ENCODE measurements at places on chromosomes 6 and 20.

DNA sequence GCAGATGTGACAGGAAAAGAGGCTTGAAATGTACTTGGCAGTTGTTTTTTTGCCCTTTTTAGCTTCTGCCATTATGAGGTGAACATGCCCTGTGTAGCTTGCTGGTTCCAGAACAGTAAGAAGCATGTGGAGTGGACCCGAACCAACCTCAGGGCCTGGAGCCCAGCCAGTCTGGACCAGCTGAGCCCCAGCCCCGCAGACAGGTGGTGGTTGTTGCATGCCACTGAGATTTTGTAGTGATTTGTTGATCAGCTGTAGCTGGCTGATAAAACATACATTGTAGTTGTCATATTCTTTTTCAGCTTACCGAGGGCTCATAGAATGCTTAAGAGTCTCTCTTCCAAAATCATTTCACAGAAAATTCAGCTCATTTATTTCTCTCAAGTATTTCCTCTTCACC is 182.2 kb downstream of the FARS2 start:
- no peak for DNase-seq

GRCh38 chr6:31659649-31660380 is 763 bp downstream of the C6orf47 start:
- DNase-seq = peak; percentile 42

DNA sequence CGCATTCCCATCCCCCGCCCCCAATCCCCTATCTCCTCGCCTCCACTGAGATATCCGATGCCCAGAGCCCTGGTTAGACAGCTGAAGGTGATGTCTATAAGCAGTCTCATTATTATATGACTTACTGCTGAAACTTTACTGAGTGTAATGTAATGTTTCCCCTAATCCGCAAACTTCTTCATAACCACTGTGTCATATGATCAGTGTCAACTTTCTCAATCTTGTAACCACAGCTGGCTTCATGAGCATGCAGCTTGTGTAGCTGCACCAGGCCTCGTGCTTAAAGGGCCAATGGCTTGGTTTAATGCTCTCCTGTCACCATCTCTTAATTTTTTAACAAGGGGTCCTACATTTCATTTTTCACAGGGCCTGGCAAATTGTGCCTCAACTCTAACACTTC is 8.1 kb downstream of the ASIP start:
- DNase-seq = no peak

DNA sequence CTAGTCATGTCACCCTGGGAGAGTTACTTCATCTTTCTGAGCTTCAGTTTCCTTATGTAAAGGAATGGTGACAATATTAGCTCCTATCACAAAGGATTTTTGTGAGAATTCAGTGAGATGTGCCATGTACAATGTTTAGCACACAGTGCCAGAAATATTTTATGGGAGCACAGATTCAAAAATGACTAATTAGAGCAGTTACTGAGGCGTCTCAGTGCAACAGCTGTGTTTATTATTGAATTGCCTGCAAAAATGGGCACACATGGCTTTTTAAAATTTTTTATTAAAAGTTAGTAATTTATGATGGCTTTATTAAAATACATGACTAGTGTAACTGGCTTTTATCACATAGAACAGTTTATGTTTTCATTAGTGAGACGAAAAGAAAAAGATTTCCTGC is 134.3 kb upstream of the AHI1 start:
- DNase-seq = no peak

GRCh38 chr6:7112741-7113313 is 5.1 kb downstream of the RREB1 start:
- no peak for DNase-seq

- no peak for DNase-seq
These were observed 22.0 kb downstream of the LYRM2 start for GRCh38 chr6:89616531-89616930.

- DNase-seq = no peak
These were observed 9.1 kb downstream of the BCL2L1 start for GRCh38 chr20:31713312-31714273.

GRCh38 chr6:161226009-161226964 is 47.6 kb downstream of the AGPAT4 start:
- DNase-seq = no peak

DNA sequence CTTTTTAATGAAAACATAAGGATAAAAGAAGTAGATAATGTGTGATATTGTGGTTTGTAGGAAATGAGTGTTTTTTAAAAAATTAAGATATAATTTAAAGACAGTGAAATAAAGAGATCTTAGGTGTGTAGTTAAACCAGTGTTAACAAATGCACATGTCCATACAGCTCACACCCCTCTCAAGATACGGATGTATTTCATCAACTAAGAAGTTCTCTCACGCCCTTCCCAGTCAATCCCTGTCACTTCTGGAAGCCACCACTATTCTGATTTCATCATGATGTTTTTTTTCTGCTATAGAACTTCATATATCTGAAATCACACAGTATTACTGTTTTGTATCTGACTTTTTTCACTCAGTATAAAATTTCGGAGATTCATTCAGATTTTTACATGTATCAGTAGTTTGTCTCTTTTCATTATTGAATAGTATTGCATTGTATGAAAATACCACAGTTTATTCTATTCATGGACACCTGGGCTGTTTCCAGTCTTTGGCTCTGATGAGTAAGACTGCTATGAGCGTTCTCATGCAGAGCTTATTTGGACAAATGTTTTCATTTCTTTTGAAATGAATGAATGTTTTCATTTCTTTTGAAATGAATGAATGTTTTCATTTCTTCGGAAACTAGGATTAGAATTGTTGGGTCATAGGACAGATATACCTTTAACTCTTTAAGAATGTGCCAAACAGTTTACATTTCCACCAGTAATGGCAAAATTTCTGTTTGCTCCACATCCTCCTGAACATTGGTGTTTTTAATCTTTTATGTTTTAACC is 49.7 kb upstream of the ELOVL5 start:
- no peak for DNase-seq

DNA sequence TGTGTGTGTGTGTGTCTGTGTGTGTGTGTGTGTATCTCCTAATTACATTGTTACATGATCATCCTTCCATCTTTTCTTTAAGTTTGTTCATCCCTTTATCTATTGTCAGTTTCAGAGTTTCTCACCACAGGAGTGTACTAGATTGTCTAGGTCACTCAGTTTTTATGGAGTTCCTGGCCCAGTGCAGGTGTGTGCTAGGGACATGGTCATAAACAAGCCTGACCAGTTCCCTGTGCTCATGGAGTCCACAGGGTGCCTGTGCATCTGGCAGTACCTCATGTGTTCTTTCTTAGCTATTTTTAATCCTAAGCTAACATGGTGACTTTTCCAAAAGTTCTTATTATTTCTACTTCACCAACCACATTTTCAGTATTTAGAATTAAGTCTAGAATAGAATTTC is 43.9 kb downstream of the PHACTR2 start:
- DNase-seq = no peak

GRCh38 chr6:40585651-40586269 is 1.4 kb downstream of the LRFN2 start:
- DNase-seq = no peak

- peak; percentile 77 for DNase-seq
These were observed 2.6 kb upstream of the ZBP1 start for GRCh38 chr20:57622579-57623381.

- no peak for DNase-seq
These were observed 98.0 kb downstream of the KIF16B start for GRCh38 chr20:16475225-16475624.

GRCh38 chr6:154289818-154290508 is 66.6 kb downstream of the IPCEF1 start:
- DNase-seq = no peak

DNA sequence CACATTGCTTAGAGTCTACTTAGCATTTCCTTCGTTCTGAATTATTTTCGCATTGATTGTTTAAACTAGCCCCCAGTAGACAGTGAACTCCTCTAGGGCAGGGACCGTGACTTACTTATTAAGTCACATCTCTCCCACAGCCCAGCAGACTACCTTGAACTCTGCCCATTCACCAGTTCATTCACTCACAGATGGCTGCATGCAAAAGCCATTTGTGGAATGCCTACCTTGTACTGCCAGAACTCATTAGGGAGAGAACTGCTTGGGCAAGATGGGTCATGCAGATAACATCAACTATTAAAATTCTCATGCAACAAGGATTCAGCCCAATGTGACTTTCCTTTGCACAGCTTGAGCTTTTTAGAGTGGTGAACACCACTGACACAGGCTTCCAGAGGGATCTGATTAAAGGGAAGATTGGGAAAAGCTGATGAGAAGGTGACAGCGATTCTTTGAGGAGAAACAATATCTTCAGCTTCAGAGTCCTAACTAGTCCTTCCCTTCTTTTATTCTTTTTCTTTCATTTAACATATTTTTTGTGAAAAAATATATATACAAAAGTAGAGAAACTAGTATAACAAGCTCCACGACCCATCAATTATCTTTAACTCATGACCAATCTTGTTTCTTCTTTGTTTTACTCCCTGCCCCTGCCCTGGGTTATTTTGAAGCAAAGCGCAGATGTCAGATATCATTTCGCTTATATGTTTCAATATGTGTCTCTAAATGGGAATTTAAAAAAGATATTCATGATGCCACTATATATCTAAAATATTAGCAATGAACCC is 273.9 kb downstream of the CDC5L start:
- no peak for DNase-seq

GRCh38 chr6:118917546-118918328 is 17.2 kb downstream of the MCM9 start:
- no peak for DNase-seq

DNA sequence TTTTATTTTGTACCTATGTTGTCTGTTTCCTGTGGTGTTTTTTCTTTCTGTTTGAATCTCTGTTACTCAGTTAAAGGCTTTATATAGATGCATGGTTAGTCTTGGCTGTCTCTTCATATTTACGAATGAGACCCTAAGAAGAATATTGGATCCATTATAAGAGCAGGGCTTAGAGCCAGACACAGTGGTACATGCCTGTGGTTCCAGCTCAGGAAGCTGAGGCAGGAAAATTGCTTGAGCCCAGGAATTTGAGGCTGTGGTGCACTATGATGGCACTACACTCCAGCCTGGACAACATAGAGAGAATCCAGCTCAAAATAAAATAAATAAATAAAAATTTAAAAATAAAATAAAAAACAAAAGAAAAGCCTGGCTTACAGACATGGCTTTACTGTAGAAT is 211.1 kb downstream of the SOD2 start:
- DNase-seq = no peak

GRCh38 chr6:170049641-170050561 is 241.0 kb downstream of the DLL1 start:
- peak; percentile 11 for DNase-seq

DNA sequence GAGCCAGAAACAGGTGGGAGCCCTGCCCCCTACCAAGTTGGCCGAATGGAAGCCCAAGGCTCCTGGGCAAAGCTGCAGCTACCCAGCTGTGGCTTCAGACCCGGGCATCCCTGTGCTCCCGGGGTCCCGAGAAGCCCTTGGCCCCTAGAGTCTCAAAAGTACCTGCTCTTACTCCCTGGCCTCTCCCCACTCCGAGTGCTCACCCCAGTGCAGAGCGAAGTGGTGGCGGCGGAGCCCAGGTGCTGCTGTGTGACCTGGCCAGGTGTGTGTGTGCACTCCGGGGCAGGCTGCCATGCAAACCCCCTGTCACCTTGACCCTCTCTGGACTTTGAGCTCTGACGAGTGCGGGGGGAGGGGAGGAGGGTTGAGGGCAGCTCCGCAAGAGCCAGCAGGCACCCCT is 493.8 kb upstream of the MANEA start:
- DNase-seq = no peak

DNA sequence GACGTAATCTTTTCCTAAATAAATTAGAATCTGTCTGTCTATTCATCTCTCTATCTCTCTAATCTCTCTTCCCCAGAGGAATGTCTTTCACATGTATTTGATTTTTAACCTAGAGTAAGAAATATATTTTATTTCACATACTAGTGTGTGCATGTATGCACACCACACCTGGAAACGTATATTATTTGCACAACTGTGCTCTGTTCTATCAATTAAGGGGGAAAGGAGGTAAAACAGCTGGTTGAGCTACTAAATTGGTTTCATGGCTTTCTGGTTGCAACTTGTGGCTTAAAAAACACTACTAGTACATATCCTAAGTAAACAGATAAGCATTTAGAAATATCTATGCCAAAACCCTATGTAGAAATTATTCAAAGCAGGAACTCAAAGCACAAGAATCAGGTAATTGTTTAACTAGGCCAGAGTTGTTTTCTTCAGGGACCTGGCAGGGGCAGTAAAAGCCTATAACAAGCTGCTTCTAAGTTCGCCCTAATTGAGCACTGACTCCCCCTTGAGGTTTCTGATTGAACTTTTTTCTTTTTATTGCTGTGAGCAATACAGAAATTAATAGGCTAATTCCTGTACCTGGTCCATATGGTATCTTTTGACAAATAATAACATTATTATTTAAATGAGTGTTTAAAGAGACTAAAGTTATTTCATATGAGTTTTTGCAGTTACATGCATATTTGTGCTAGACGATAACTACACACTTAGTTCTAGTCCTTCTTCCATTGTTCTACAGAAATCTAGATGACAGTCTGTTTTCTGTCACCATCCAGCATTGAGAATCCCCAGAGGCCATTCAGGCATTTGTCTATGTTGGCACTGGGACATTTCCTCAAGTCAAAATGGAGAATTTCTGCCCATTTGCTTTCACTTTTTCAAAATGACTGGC is 88.6 kb downstream of the MCHR2 start:
- DNase-seq = no peak

DNA sequence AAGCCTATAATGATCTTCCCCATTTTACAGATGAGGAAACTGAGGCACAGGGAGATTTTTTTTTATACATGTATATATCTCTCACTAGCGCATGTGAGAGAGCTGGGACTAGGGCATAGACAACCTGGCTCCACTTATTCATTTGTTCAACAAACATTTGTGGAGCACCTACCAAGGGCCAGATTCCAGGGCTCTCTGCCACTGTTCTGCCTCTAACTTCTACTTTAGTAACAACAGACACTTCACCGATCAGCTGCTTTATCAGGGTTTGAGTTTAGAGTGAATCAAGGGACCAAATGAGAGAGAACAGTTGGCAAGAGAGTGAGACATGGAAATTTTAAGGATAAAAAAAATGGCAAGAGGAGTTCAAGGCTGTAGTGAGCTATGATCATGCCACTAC is 7.4 kb downstream of the ADAT2 start:
- no peak for DNase-seq

- DNase-seq = no peak
These were observed 429.7 kb downstream of the EPHA7 start for GRCh38 chr6:92989656-92990055.
